ENCODE measurements at places on chromosomes 7 and 10.

- DNase-seq, result no peak
Observed at GRCh38 chr7:83608716-83609115, 40.2 kb downstream of the SEMA3E start.

GRCh38 chr7:28533731-28534531, 121.6 kb downstream of the CREB5 start:
- no peak for DNase-seq

- DNase-seq, result no peak
Observed at GRCh38 chr7:151379534-151380198, 30.2 kb downstream of the WDR86 start.

GRCh38 chr10:110395350-110396283, 90.9 kb upstream of the SMNDC1 start:
- no peak for DNase-seq

- DNase-seq, result no peak
Observed at GRCh38 chr10:921471-922414, 9.8 kb downstream of the LARP4B start.

- no peak for DNase-seq
Observed at GRCh38 chr7:140398821-140399220, 491 bp upstream of the SLC37A3 start.

- DNase-seq, result no peak
Observed at GRCh38 chr7:24709585-24710360, 47.5 kb downstream of the GSDME start.

Measured in NCI-H2171 (cell line).